HFFc6 (cell line): ENCODE measurements at places on chromosomes 13 and 19. TPM values are rescaled to one million over a fixed set of nuclear protein-coding genes. Genes with fewer than 3 reads are reported as not detected.

Gene NCAN
- total RNA-seq, result not detected in 3 replicates

Gene TEX29
- 0.35 TPM in 1 of 3 replicates, not detected in the others for total RNA-seq

Gene C19orf67
- not detected in 3 replicates for total RNA-seq

Gene CACNG8
- 0.06 to 0.35 TPM (median 0.09 TPM) in 3 replicates for total RNA-seq

GRCh38 chr19:28549680-28550277 lies 663.2 kb downstream of the UQCRFS1 start:
- H3K27me3 ChIP-seq, result no peaks in the 10 kb centered on the region; the same call in none of the 2 replicates
- no peak overlapping the region for H3K27ac ChIP-seq
- no peaks in the 10 kb centered on the region for H3K4me1 ChIP-seq
- H3K4me3 ChIP-seq, result no peak overlapping the region

GRCh38 chr13:61908906-61909615 lies 493.4 kb upstream of the PCDH20 start:
- H3K4me1 ChIP-seq, result no peaks in the 10 kb centered on the region
- H3K4me3 ChIP-seq, result no peak overlapping the region
- H3K27ac ChIP-seq, result no peak overlapping the region
- no peaks in the 10 kb centered on the region for H3K27me3 ChIP-seq
- no peaks in the 10 kb centered on the region for H3K36me3 ChIP-seq
- DNase-seq, result no peak

DNA sequence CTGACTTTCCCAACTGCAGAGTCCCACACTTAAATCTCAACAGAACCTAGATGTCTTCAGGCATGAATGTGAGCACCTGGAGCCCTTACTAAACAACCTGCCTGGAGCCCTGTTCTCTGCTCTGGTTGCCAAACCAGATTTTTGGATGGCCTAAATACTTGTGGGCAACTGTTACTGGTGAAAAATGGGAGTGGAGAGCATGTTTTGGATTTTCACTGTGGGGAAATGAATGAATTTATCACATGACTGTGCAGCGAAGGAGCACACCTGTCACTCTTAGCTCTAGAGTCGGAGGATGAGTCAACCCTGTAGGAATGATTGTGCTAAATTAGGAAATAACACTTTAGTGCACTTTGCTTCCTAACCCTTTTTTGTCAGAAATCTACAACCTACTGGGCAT lies 30.3 kb downstream of the SHISA2 start:
- DNase-seq, result no peak
- no peak overlapping the region for H3K4me3 ChIP-seq
- H3K4me1 ChIP-seq, result peaks cover 53% of the 10 kb centered on the region

DNA sequence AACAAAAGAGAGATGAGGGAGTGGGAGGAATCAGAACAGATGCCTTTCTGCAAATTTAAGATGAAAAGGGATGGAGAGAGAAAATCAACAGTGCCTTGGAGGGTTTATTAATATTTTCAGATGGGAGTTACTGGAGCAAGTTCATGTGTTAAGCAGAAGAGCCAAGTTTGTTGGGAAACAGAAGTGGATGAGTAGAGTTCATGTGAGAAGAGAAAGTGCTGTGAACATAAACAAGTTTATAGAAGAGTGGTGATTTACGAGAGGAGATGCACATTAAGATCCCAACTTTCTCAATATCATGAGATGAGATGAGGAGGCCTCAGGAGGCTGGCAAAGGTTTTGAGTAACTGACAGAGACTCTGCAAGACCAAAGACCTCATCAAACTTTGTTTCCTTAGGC lies 274.1 kb upstream of the HTR2A start:
- H3K4me3 ChIP-seq, result no peak overlapping the region
- no peak overlapping the region for H3K27ac ChIP-seq
- no peaks in the 10 kb centered on the region for H3K36me3 ChIP-seq
- no peak for DNase-seq
- peaks cover 27% of the 10 kb centered on the region; the same call in 1 of the 2 replicates for H3K4me1 ChIP-seq
- no peaks in the 10 kb centered on the region for H3K27me3 ChIP-seq

DNA sequence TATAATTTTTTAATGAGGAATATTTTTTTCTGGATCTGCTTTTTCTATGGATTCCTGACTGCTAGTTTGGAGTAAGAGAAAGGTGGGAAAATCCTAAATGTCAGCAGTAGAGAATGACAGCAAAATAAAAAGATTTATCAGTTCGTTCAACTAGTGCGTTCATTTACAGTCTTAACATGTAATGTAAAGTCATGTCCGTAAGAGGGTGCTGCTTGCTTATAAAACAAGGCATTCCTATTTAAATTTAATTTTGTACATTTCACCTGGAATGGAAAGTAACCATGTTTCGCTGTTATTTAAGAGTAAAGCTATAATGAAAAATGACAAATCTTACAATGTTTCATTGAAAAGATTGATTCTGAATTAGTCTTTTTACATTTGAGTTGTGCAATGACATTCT lies 76.6 kb downstream of the ZMYM2 start:
- H3K4me1 ChIP-seq, result no peaks in the 10 kb centered on the region
- no peak overlapping the region for H3K27ac ChIP-seq
- DNase-seq, result no peak
- H3K27me3 ChIP-seq, result no peaks in the 10 kb centered on the region; the same call in 1 of the 2 replicates
- no peak overlapping the region for H3K4me3 ChIP-seq
- peaks cover 21% of the 10 kb centered on the region for H3K36me3 ChIP-seq

- H3K27ac ChIP-seq, result peak overlapping the region; percentile 87
- peak overlapping the region; percentile 94 for H3K4me3 ChIP-seq
- H3K36me3 ChIP-seq, result peaks cover 17% of the 10 kb centered on the region
- H3K4me1 ChIP-seq, result peaks cover 14% of the 10 kb centered on the region
- peaks cover 2% of the 10 kb centered on the region; the same call in 1 of the 2 replicates for H3K27me3 ChIP-seq
Measured at GRCh38 chr19:12995596-12996405, 526 bp downstream of the NFIX start.

- H3K4me1 ChIP-seq, result no peaks in the 10 kb centered on the region
- H3K27me3 ChIP-seq, result no peaks in the 10 kb centered on the region; the same call in 1 of the 2 replicates
- H3K36me3 ChIP-seq, result no peaks in the 10 kb centered on the region
- H3K27ac ChIP-seq, result no peak overlapping the region
- H3K4me3 ChIP-seq, result no peak overlapping the region
- no peak for DNase-seq
Measured at GRCh38 chr13:40172878-40173277, 493.6 kb downstream of the FOXO1 start.

- H3K36me3 ChIP-seq, result peaks cover 25% of the 10 kb centered on the region
- H3K4me1 ChIP-seq, result peaks cover 23% of the 10 kb centered on the region
- H3K27me3 ChIP-seq, result peaks cover 2% of the 10 kb centered on the region
- H3K27ac ChIP-seq, result peak overlapping the region; percentile 36; the same call in 1 of the 2 replicates
- no peak for DNase-seq
- H3K4me3 ChIP-seq, result no peak overlapping the region
Measured at GRCh38 chr19:934865-935479, 9.1 kb downstream of the ARID3A start.

DNA sequence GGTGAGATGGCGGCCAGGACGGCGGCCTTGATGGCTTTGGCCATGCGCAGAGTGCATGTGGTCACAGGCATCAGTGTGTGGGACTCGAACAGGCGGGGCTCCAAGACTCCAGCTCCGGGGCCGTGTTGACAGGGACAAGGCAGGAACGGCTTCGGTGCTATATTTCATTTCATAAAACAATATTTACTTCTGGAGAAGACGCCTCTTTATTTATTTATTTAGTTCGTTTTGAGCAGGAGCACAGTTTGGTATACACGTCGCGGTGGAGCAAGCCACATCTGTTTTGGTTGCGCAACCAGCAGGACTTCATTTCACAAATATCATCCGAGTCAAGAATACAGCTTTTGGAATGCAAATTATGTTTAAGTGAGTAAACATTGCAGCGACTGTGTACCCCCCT lies 166.7 kb upstream of the TSHZ3 start:
- no peak for DNase-seq
- 0 out of 2 replicates have a peak, but pooled peaks cover 4% of the 10 kb centered on the region for H3K4me1 ChIP-seq
- no peak overlapping the region for H3K27ac ChIP-seq
- peaks cover 10% of the 10 kb centered on the region for H3K27me3 ChIP-seq

DNA sequence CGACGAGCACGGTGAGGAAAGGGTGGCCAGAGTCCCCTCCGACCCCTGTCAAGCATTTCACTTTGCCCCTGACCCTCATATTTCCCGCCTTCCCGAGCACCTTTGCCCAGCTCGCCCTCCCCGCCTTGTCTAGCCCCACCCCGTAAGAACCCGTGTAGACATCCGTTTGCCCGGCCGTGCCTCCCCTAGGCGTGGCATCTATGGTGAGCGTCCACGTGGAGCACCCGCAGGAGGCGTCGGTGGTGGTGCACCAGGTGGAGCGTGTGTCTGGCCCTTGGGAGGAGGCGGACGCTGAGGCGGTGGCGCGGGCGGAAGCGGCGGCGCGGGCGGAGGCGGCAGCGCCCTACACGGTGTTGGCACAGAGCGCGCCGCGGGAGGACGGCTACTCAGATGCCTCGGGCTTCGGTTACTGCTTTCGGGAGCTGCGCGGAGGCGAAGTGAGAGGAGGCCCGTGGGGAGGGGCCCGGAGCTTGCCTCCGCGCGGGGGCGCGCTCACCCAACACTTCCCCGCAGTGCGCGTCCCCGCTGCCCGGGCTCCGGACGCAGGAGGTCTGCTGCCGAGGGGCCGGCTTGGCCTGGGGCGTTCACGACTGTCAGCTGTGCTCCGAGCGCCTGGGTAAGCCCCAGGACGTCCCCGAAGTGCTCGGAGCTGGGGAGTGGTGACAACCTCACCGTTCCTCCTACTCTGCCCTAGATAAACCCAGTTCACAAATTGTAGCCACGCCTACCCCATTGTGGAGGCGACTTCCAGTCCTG lies 4.2 kb downstream of the LTBP4 start:
- peak overlapping the region; percentile 82 for H3K4me3 ChIP-seq
- no peak for DNase-seq
- peak overlapping the region; percentile 73 for H3K27ac ChIP-seq
- peaks cover 38% of the 10 kb centered on the region for H3K4me1 ChIP-seq
- no peaks in the 10 kb centered on the region for H3K36me3 ChIP-seq

- H3K4me1 ChIP-seq, result peaks cover 54% of the 10 kb centered on the region
- H3K4me3 ChIP-seq, result peak overlapping the region; percentile 76
- peaks cover 6% of the 10 kb centered on the region for H3K27me3 ChIP-seq
- peak; percentile 98 for DNase-seq
- peak overlapping the region; percentile 95 for H3K27ac ChIP-seq
- peaks cover 42% of the 10 kb centered on the region for H3K36me3 ChIP-seq
Measured at GRCh38 chr13:113927661-113928581, 46.0 kb downstream of the C13orf46 start.
